NCI-H524 treated with DMSO at 0.1 percent for 48 hours (cell line): ENCODE measurements at places on chromosomes 12 and 14.

DNA sequence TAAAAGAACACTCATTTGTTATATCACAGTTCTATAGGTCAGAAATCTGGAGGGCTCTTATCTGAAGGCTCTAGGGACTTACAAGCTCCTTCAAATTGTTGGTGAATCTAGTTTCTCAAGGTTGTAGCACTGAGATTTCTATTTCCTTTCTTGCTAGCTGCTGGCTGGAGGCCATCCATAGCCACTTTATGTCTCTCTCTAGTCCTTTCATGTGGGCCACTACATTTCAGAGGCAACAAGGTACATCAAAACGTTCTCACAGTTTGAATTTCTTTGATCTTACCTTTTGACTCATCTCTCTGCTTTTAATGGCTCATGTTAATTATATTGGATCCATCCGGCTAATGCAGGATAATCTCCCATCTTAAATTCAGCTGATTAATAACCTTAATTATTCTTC, 286.8 kb downstream of the DIO2 start:
- DNase-seq: no peak

GRCh38 chr14:68466491-68466977, 326.3 kb downstream of the ZFP36L1 start:
- DNase-seq: no peak

GRCh38 chr12:56118688-56119357, 757 bp downstream of the ZC3H10 start:
- no peak for DNase-seq

DNA sequence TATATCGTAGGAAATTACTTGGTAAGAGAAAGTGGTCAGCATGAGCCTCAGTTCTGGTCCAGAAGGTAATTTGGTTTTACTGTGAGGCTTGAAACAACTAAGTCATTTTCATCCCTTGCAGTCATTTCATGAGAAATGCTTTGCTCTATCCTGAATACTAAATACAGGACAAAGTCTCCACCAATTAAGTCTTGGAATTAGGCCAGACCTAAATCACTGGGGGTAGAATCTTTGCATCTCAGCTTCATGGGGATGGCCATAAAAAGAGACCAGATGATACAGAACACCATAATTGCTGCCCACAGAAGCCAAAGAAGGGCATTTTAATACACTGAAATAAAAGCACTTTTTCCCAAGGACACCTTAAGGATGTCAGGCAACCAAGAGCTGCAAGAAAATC, 277.9 kb upstream of the DCN start:
- DNase-seq: no peak

DNA sequence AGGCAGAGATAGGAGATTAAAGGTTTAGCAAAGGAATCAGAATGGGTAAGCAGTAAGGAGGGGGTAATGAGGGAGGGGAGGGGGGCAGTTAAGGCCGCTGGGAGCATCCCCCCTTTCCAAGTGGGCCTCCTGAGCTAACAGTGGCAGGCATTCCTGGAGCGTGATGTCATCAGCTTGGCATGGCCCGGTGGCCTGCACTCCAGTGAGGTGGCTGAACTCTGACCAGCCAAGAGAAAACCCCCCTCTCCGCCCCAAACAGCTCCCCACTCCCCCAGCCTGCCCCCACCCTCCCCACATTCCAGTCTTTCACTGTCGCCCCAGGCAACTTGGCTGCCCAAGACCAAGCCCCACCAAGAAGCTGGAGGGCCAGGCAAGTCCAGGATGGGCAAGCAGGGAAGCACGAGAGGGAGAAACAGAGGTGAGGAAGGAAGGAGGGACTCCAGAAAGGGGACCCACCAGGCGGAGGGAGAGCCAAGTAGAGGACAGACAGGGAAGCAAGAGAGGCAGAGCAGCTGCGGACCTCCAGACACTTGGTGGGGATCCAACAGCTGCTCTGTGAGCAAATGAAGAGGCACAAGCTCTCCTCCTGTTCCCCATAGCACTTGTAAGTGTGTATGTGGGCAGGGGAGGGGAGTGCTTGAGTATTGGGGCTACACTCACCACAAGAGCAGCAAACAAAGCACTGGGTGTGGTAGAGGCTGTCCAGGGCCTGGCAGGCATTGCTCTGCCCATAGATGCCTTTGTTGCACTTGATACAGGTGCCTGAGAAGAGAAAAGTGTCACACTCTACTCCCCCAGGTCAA, 4.5 kb downstream of the AJUBA start:
- no peak for DNase-seq

DNA sequence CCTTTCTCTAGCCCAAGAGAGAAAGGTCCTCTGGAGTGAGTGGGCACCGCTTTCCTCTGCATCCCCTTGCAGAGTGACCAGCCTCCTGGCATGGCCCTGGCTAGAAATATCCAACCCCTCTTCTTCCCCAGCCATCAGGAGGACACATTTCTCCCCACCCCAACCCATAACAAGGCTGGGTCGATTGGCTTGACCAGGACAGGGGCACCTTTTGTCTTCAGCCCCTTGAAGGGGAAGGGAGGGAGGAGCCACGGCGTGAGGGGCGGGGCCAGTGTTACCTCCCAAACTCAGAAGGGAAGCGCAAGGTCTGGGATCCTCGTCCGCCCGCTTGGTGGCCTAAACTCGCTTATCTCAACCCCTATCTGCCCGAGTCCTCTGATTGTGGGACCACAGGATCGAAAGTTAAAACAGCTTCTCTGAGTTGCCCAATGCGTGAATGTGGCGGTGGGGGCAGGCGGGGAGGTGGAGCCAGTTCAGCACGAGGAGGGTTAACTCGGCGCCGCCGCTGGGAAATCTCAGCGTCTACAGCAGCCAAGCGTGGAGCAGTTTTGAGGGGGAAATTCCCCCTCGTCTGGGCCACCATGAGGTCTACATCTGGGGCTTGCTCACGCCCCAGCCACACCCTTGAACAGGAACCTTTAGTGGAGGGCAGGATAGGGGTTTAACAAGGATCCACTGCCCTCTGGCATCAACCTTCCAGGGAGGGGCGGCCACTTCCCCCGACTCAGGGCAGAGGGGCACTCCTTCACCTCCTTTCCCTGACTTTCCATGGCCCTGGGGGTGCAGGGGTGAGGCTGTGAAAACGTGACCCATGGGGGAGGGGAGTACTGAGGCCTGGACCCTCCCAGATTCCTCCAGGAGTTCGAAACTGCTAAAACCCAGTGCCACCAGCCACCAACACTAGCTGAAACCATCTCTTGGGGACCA, 795 bp downstream of the STAT6 start:
- no peak for DNase-seq

DNA sequence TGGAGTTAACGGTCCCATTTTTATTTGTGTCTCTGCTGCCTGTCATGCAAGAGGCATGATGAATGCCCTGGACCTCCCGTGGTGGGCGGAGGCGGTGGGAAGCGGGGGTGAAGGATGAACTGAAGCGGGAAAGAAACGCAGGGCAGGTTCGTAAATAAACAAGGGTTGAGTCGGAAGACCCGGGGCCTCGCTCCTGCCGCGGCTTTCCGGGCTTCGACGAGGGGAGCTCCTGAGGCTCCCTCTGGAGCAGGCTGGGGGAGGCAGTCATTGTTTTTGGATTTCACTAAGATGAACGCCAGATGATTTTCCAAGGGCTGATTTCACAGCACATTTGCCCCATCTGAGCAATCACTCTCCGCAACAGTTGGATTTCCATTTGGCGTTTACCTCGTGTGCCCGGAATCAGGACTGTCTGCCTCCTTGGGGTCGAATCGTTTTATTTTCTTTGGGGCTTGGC, 130.2 kb downstream of the SLC38A6 start:
- DNase-seq: no peak

DNA sequence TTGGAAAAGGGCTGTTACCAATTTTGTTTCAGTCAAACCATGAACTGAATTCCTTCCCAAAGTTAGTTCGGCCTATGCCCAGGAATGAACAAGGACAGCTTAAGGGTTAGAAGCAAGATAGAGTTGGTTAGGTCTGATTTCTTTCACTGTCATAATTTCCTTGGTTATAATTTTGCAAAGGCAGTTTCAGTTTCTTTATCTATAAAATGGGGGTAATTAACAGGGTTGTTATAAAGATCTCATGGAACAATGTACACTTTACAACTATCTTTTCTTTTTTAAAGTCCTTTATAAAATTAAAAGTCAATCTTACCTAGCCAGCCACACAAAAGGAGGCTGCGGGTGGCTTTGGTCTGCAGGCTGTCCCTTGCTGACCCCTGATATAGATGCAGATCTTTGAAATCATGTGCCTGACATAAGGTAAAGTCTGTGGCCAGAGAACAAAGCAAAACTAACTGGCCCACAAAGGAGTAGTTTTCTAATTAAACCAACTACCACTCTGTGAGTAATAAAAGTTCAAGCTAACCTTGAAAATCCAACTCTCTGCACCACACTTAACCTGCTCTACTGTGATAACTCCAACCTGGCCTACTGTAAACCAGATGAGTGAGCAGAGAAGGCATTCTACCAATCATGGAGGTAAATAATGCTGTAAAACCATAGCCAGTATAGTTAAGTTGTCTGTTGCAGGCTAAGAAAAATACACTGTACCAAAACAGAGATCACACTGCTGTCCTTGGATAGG, 49.5 kb downstream of the SLC38A1 start:
- DNase-seq: no peak

- no peak for DNase-seq
Observed at GRCh38 chr12:120072472-120073249, 43.9 kb downstream of the RAB35 start.

DNA sequence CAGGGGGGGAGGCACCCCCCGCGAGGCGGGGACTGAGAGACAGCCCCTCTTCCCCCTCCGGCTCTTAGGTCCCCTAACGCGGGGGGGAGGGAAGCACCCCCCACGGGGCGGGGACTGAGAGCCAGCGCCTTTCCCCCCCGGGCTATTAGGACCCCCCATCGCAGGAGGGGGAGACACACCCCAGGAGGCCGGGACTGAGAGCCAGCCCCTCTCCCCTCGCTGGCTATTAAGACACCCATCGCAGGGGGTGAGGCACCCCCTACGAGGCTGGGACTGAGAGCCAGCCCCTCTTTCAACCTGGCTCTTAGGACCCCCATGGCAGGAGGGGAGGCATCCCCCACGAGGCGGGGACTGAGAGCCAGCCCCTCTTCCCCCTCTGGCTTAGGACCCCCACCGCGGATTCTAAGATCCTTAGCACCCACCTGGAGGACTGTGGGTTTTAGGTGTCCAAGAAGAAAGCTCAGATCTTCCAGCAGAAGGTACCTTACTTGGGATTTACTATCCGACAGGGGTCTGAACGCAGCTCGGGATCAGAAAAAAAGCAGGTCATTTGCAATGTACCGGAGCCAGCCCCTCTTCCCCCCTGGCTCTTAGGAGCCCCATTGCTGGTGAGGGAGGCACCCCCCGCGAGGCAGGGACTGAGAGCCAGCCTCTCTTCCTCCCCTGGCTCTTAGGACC, 197.8 kb upstream of the PZP start:
- DNase-seq: no peak

DNA sequence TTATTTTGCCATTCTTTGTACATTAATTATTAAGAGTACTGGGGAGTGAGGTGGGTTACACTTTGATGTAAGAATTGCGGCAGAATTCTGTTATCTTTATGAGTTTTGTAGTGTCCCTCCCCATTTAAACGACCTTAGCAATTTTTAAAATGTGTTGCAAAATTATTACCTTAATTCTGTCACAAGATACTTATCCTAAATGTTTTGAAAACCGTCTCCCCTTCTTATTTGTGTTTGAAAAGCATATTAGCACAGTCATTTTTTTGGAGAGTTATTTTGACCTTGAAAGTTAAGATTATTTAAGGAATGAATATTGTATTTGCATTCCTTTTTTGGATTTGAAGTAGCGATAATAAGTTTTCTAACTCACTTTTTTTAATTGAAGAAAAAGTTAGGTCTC, 2.2 kb downstream of the ARHGAP5 start:
- no peak for DNase-seq
